ENCODE measurements at places on chromosomes 5 and 9.
A peak's percentile ranks its signal among the peaks of the same experiment; 100 is the strongest.

DNA sequence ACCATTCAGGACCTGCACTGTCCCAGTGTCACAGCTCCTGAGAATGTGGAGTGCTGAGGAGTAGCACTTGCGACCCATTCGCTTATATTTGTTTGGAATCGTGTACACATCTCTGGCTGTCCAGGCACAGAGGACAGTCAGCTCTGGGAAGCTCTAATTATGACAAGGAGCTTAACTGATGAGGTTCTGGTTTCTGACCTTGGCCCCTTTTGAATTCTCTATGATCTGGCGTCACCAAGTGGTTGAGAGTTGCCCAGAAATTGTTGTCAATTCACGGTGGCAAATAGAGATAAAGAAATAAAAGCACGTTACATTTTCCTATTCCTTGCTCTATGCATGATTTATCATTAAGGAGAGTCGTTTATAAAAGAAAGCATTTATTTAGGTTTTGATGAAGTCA is 34.9 kb upstream of the LECT2 start:
- DNase-seq: no peak

GRCh38 chr5:139501381-139501780 is 18.8 kb upstream of the STING1 start:
- DNase-seq: no peak

GRCh38 chr9:95506678-95507463 is 9.9 kb downstream of the PTCH1 start:
- DNase-seq: peak; percentile 74

DNA sequence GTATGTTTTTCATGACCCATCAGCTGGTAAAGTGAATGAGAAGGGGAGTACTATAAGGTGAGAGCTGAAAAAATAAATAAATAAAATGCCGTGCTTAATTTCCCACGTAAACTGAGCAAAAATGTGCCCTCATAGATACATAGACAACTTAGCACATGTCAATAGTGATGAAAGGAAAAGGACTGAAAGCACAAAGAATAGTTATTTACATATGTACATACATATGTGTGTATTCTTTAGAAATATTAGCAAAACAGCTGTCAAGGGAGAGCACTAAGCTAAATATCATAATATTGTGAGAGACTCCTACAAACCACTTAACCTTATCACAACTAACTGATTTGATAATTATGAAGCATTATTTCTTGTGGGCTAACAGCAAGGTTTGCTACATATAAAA is 213.6 kb upstream of the FTMT start:
- no peak for DNase-seq

DNA sequence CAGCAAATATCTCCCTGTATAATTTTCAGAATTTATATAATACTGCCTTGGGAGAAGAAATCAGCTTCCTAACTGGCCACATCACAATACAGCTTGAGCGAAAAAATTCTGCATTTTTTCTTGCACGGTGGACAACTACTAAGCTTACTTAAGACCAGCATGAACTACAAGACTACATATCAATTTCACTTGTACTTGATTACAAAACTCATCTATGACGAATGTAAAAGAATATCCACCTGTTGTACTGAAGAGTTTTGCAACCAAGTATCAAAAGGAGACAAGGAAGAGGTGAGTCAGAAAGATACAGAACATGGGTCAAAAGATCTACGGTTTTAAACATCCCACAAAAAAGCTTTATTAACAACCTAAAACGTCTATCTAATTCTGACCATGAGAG is 279.4 kb downstream of the BNC2 start:
- no peak for DNase-seq

DNA sequence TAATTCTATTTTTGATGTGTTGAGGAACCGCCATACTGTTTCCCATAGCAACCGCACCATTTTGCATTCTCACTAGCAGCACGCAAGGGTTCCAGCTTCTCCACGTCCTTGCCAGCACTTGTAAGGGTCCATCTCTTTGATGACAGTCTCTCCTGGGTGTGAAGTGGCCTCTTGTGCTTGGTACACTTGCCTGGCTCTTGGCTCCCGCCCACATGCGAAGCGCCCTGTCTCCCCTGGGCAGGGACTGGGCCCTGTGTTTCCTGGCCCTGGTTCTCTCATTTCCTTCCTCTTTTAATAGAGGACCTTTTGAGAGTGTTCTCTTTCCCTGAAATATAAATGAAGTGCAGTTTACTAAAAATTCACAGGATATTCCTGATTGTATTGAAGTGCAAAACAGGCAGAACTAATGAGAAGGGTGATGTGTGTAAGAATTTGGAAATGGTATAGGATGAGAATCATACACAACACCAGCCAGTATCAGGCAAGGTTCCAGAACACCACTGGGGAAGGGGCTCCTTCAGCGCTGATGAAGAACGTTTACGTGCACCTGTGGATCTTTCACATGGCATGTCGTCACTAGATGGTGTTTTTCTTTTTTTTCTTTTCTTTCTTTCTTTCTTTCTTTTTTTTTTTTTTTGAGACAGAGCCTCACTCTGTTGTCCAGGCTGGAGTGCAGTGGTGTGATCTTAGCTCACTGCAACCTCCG is 73.0 kb downstream of the EHMT1 start:
- DNase-seq: no peak

DNA sequence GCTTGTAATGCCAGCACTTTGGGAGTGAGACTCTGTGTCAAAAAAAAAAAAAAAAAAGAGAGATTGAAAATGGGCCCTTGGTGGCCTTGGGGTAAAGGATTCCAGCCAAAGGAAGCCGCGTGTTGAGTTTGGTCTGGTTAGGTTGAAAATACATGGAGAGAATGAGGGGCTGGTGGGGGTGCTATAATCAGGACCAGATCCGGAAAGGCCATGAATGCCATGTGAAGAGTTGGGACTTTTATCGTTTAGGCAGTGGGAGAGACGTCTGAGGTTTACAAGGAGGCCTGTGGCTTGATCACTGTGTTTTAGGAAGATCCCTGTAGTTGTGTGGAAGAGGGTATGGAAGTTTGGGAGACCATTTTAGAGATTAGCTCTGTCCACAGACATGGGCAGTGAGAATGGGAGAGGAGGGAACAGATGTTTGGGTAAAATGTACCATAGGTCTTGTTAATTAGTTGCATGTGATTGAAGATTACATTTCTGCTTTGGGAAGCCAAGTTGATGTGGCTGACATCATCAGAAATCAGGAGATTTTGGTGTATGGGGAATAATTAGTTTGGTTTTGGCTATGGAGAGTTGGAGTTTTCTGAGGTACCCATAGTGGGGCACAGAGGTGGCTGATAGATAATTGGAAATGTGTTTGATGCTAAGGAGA is 3.5 kb downstream of the MSANTD3 start:
- no peak for DNase-seq

- no peak for DNase-seq
These were observed 726.1 kb downstream of the CDH18 start for GRCh38 chr5:19261879-19262278.

- peak; percentile 92 for DNase-seq
These were observed 42.8 kb downstream of the SNX30 start for GRCh38 chr9:112793213-112793810.

- no peak for DNase-seq
These were observed 19.4 kb downstream of the USP20 start for GRCh38 chr9:129854588-129855110.

DNA sequence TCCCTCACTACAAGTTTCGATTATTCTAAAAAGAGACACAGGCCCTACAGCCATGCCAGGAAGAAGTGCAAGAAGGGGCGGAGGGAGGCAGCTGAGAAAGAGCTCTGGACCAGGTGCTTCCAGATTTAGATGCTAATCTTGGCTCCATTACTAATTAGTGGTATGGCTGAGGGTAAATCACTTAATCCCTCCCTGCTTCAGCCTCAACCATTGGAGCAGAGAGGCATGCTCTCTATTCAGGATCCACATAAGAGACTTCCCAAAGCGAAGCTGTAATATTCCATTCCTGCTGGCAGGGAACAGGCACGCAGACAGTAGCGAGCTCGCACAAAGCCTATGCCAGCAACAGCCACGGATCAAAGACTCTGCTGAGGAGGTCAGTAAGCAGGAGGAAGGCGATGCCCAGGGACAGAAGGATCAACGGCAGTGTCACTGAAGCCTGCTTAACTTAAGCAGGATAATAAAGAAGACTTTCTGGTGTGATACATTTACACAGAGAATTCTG is 24.2 kb downstream of the LIFR start:
- no peak for DNase-seq

GRCh38 chr5:126335886-126336285 is 87.3 kb upstream of the GRAMD2B start:
- no peak for DNase-seq

DNA sequence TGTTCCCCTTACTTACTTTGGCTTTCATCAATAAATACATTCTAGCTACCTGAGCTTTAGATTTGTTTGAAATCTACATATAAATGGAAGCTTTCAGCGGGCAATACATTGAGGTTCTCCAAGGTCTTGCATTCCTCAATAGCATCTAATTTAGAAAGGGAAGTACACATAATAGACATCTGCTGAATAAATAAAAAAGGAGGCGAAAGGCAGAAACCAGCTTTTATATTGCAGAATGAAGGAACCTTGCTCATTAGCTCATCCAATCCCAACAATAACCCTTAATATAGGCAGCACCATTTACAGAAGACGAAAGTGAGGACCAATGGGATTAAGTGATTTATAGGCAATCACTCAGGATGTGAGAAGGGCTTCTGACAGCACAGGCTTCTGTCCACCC is 147.5 kb downstream of the MPDZ start:
- DNase-seq: no peak

GRCh38 chr9:14710804-14711203 is 11.7 kb downstream of the CER1 start:
- no peak for DNase-seq

DNA sequence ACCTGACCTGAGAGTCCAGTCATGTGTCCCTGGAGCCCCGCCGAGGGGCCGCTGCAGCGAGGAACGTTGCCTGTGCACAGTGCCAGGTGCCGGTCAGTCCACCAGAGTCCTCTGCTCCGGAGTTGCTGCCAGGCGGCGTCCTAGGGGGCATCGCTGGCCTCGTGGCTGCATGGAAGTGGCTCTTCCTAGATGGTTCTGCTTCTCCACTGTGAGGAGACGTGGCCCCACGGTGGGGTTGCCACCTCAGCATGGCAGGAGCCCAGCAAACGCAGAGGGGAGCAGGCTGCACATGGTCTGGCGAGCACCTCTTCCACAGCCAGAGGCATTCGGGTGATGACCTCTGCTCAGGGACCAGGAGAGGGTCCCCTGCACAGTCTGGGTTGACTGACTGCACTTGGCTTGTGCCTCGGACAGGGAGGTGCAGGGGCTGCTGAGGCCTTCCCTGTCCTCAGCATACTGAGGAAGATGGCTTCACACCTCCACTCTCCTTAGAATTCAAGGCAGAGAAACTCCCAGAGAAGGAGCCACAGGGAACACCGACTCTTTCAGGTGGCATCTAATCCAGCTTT is 25.9 kb upstream of the POMT1 start:
- no peak for DNase-seq

GRCh38 chr5:37495668-37496347 is 116.7 kb downstream of the WDR70 start:
- no peak for DNase-seq

GRCh38 chr5:151051931-151052608 is 28.8 kb downstream of the TNIP1 start:
- DNase-seq: no peak

DNA sequence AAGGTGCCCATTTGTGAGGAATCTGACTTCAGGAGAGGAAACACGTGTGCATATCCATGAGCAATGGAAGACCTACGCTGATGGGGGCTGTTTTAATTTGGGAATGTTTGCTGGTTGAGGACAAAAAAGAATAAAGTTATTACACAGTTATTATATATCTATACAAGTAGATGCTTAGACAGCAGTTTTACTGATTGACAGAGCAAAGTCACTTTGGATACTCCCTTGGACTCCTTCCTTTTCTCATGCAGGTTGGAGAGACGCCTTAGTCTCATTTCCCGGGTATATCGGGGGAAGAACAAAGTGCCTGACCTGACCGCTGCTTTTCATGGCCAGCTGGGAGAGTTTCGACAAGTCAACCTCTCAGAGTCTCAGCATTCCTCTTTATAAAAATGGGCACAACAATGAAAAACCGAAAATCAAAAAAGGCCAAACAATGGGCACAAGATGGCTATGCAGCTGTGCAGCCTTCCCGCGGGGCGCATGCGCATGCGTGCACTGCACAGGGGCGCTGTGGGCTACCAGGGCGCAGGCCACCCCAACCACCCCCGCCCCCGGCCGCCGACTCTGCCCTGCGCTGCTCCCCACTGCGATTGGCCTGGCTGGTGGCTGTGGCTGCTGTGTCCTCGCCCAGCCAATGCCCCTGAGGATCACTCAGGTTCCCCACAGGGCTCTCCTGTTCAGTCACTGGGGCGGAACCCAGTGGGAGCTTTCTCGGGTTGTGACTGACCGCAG is 18.1 kb downstream of the NFIL3 start:
- DNase-seq: no peak

DNA sequence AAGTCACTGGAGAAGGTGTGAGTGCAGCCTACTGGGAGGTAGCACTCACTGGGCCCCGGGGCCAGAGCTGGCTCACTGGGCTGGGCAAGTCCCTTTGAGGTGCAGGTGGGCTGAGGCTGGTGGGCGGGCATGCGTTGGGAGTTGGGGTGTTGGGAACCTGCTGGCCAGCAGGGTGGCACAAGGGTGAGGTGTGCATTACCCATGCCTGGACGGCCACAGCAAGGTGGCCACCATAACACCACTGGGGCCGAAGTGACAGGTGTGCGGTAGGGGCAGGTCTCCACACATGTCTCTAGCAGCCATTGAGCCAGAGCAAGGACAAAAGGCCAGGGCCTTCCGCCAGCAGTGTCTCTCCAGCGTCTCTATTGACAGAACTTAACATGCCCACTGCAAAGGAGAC is 22.6 kb downstream of the PRRT1B start:
- no peak for DNase-seq

- DNase-seq: no peak
These were observed 231.6 kb downstream of the SLF1 start for GRCh38 chr5:94849821-94850736.

Data from activated effector memory CD4-positive, alpha-beta T cell treated with anti-CD3 and anti-CD28 coated beads, Interleukin-2, amount 50 U/mL, for 16 hours (primary cell).